ENCODE measurements at places on chromosomes 1 and 21.

GRCh38 chr1:78101514-78101913 is 55.7 kb downstream of the GIPC2 start:
- no peak for DNase-seq

- no peak for DNase-seq
Observed at GRCh38 chr1:153985941-153986761, at the start of gene RAB13. RAB13 (minus strand) TSS chr1:153986339; CDS start chr1:153986236, 103 bp downstream.

DNA sequence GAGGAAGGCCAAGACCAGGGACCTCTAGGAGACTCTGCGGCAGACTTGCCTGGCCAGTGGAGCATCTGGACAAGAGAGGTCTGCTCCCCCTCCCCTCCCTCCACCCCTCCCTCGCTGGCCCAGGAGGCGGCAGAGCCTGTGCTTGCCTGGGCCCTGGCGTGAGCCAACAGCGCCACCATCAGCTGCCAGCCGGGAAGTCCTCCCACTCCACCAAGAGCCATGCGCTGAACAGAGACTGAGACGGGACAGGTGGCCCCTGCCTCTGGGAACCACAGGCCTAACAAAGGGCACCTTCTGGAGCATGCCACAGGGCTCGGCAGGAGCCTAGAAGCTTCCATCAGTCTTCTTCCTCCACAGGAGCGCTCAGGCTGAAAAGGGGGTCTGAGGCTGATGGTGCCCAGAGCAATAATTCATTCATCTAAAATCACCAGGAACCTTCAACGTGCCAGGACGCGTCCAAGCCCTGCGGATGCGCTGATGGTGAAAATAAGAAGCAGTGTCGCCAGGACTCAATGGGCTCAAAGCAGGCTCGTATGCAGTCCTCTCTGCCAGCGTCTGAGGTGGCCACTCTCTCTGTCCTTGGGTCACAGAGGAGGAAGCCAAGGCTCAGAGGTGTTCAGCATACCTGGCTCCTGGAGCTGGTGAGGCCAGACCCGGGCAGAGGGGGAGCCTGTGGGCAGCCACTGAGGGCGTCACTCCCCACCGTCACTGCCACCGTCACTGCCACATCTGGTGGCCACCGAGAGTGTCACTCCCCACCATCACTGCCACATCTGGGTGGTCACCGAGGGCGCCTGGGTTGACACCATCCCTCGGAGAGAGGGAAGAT is 161.2 kb downstream of the NPHP4 start:
- DNase-seq = no peak

DNA sequence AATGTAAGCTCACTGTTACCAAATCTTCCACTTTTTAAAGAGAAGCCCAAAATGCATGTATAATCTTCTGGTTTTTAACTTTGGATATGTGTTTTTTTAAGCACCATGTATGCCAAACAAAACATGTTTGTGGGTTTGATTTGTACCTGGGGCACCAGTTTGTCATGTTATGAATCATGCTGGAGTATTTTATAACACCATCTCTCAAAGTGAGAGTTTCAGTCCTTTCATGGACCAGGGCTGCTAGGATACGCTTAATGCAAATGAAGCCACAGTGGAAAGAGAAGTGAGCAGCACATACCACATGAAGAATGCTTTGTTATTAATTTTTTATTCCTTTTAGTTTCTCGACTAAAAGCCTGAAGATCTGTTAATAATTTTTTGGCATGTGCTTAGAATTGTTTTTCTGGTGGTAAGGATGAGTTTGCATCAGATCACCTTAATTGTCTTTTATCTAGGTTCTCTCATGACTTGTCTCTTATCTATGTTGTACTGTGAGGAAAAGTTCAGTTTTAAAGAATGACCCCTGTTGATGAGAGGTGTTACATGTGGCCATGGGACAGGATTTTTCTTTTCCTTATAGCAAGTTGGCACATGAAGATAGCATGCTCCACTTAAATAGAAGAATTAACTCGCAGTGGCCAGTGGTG is 2.0 kb upstream of the RABGAP1L start:
- no peak for DNase-seq

DNA sequence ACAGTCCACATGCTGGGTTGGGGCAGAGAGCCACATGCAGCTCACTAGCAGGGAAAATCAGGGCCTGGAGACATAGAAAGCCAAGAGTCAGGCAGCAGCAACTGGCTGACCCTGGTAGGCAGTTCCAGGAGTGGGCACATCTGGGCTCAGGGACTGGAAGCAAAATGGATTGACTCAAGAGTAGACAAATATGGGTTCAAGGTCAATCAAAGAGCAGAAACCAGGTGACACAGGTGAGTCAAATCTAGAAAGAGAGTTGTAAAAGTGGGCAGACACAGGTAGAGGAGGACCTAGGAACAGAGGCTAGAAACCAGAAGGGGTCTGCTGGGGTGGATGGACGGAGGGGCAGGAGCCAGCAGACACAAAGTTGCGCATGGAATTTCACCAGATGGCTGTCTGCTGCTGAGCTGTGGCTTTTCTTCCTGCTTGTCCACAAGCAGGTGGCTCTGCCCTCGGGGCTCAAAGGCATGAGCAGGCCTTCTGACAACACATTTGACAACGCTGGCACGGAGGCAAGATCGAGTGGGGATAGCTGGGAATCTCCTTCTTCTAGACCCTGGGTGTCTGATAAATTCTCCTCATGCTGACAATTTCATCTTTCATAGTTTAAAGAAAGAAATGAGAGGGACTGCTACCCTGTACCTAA is 40.8 kb upstream of the IGSF3 start:
- no peak for DNase-seq

DNA sequence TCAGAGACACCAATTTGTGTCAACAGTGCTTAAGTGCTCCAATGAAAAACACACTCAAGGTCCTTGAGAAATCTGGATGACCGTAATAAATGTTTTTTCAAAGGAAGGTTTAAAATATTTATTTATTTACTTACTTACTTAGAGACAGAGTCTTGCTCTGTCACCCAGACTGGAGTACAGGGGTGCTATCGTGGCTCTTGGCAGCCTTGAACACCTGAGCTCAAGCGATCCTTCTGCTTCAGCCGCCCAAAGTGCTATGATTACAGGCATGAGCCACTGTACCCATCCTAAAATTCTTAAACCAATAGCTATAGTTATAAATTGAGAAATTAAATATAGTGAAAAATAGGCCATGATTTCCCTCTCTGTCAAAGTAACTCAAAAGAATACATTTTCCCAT is 17.3 kb upstream of the ERICH3 start:
- DNase-seq = no peak

DNA sequence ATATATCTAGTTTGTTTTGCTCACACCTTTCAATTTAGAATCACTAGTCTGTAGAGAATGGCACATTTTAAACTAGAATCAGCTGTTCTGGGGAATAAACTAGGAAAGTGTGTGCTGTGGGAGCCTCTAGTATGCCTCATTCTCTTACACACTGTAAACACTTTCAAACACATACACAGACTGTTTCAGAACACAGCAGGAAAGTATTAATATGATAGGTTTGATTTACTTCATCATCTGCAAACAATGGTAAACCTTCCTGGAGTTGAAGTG is 67.1 kb upstream of the ABCG1 start:
- DNase-seq = no peak

DNA sequence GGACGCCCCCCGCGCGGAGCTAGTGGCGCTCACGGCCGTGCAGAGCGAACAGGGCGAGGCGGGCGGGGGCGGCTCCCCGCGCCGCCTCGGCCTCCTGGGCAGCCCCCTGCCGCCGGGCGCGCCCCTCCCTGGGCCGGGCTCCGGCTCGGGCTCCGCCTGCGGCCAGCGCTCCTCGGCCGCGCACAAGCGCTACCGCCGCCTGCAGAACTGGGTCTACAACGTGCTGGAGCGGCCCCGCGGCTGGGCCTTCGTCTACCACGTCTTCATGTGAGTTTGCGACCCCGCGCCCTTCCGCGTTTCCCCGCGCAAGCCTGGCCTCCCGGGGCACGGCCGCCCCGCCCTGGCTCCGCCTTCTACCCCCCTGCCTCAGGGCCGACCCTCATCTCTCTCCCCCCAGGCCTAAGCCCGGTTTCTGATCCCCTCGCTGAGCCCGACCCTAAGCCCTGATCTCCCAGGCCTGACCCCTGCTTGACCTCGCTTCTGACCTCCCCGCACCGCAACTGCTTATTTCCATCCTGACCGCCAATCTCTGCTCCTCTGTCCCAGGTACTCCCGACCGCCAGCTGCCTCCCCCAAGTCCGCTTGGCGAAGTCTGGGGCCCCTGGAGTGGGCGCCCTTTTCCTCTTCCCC is 669 bp downstream of the KCNQ4 start:
- DNase-seq = no peak

- no peak for DNase-seq
Observed at GRCh38 chr1:60924964-60925798, 157.2 kb upstream of the NFIA start.

DNA sequence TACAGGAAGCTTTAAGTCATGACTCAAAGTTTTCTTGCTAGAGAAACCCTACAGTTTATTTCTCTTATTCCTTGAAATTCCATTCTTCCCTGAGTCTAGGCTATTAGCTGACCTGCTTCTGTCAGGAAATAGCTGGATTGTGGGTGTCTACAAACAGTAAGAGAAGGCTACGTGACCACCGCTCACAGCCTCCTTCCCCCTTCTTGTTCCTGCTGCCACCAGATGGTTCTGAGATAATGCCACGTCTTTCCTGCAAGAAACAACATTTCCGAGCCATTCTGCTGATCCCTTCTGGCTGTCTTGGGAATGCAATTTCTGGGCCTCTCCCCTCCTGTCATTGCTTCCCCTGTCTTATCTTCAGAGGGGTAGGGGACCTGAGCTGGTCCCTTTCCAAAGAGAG is 128.9 kb upstream of the SGIP1 start:
- no peak for DNase-seq

Data from stimulated activated CD8-positive, alpha-beta memory T cell treated with anti-CD3 and anti-CD28 coated beads, Interleukin-15, amount 100 ng/mL, for 48 hours (primary cell).